ENCODE measurements at places on chromosomes 1 and 21.
A peak's percentile ranks its signal among the peaks of the same experiment; 100 is the strongest.

- DNase-seq, result no peak
Measured at GRCh38 chr1:111227434-111227833, at the start of gene CHI3L2. CHI3L2 (plus strand) TSS chr1:111227713; CDS start chr1:111227730, 17 bp downstream.

DNA sequence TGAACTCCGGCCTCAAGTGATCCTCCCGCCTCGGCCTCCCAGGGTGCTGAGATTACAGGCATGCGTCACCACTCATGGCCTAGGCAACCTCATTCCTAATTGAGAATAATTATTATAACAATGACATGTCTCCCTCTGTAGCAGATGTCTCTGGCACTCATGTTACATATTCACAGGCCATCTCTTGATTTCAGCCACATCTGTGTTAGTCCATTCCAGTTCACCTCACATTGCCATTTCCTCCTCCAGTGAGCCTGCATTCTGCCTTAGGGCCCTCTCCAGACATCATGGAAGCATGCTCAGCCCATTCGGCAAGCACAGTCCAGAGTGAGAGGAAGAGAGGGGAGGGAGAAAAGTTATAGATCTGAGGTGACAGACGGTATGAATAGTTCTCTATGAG lies 32.5 kb downstream of the CDKN2C start:
- no peak for DNase-seq

GRCh38 chr1:205970486-205970885 lies 27.2 kb upstream of the SLC26A9 start:
- DNase-seq, result no peak

GRCh38 chr1:212752934-212753497 lies 38.6 kb downstream of the NSL1 start:
- DNase-seq, result no peak

DNA sequence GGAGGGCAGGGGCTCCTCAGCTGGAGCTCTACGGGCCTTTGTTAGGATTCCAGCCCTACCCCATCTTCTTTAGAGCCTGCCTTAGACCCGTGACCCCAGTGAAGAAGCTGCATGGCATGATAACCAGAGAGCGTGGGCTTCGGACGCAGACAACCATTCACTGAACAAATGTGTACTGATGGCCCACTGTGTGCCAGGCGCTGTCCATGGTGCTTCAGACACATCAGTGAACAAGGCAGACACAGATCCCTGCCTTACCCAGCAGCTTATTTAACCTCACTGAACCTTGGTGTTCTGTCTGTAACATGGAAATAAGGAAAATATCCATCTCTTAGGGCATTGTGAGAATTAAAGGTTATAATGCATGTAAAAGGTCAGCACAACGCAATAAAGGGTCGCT lies 9.5 kb downstream of the CHIT1 start:
- DNase-seq, result no peak

GRCh38 chr21:38780879-38781278 lies 24.9 kb upstream of the ETS2 start:
- no peak for DNase-seq

DNA sequence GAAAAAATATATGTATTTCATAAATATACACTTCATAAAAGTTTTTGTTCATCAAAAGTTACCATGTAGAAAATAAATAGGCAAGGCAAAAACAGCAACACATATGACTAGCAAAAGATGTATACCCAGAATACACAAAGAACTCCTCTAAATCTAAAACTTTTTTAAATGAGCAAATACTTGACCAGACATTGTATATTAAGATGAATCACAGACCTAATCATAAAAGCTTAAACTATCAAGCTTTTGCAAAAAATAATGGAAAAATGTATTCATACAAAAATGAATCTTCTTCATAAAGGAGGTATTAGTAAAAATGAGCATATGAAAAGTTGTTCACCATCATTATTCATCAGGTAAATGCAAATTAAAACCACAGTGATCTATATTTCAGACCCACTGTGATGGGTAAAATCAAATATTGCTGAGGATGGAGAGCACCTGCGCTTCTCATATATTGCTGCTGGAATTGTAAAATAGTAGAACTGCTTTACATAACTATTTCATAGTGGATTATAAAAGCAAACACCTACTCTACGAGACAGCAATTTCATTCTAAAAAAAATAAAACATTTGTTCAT lies 78.3 kb upstream of the RGS1 start:
- DNase-seq, result no peak

- DNase-seq, result no peak
Measured at GRCh38 chr21:34203851-34204420, 130.6 kb downstream of the MRPS6 start.

- DNase-seq, result peak; percentile 84
Measured at GRCh38 chr1:1344655-1345361, 4.4 kb downstream of the DVL1 start.

GRCh38 chr21:42377211-42377950 lies 11.0 kb upstream of the TFF1 start:
- no peak for DNase-seq

DNA sequence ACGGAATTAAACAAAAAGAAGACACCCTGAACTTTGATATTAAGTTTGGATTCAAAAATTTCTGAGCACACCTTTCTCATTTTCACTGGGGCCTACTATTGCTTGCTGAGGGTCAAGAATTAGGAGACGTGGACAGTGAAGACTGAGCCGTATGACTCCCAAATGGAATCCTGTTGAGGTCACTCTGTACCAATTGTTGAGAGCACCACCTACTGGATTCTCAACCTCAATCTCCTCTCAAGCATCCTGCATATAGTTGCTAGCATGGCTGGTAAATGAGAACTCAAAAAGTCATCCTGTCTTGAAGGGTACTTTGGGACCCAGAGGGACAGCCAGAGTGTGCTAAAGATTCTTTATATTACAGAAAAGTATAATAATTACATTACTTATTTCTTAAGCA lies 20.2 kb upstream of the MTR start:
- DNase-seq, result no peak

DNA sequence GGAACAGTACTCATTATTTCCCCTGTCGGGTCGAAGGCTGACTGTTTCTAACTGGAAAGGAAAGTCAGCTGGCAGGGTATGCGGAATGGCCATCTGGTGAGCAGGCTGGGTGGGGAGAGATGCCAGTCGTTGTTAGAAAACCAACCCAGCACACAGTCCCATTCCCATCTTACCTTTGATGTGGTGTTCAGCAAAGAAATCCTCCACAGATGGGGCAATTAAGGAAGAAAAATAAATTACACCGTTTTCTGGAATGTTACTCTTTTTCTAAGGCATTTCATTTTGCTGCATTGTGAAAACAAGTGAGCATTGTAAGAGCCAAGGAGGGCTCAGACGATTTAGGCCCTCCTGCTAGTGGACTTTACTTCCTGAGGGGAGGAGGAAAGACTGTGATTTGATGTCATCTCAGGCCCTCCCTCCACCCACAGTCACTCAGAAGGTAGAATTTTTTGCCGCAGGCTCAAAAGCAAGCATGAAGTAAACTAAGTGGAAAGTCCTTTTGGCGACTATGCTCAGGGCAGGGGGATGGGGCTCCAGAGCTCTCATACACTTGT lies at the start of gene SLC16A4:
Gene SLC16A4 (minus strand): TSS at position 335 of the 554 bp plus-strand sequence. CDS start 1,703 bp downstream, outside the sequence.
- DNase-seq, result no peak

DNA sequence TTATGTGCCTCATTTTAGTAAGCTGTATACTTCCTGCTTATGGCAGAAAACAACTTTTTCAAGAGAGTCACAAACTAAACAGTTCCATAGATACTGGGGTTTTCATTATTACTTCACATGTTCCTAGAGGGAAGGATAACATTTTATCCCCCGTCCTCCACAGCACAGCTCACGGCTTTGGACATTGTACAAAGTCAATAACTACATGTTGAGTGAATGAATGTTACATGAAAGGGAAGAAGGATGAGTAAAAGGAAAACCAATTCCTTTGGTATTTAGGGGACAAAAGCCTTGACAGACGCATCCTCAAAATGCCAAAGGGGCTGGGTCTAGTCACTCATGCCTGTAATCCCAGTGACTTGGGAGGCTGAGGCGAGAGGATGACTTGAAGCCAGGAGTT lies 14.8 kb downstream of the PI4KB start:
- no peak for DNase-seq

- no peak for DNase-seq
Measured at GRCh38 chr1:21325231-21325718, 35.0 kb upstream of the ECE1 start.

GRCh38 chr1:32981003-32981901 lies 16.6 kb upstream of the RNF19B start:
- peak; percentile 89 for DNase-seq

- DNase-seq, result no peak
Measured at GRCh38 chr21:16983420-16983819, 529.4 kb upstream of the CXADR start.

DNA sequence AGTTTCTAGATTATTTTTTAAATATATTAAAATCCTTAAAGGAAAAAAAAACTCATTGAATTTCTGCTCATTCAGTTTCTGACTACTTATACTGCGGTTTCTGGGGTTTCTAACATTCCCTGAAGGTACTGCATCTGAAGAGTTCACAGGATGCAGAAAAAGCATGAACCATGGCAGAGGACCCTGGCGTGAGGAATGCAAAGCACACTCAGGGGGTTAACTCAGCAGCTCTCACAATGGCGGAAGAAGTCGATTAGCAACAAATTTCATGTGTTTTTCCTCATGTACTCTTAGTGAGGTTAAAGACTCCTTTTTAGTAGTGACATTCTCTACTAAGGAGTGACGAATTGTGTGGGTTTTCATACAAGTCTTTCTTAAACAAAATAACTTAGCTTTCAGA lies 975.6 kb downstream of the NCAM2 start:
- DNase-seq, result no peak

DNA sequence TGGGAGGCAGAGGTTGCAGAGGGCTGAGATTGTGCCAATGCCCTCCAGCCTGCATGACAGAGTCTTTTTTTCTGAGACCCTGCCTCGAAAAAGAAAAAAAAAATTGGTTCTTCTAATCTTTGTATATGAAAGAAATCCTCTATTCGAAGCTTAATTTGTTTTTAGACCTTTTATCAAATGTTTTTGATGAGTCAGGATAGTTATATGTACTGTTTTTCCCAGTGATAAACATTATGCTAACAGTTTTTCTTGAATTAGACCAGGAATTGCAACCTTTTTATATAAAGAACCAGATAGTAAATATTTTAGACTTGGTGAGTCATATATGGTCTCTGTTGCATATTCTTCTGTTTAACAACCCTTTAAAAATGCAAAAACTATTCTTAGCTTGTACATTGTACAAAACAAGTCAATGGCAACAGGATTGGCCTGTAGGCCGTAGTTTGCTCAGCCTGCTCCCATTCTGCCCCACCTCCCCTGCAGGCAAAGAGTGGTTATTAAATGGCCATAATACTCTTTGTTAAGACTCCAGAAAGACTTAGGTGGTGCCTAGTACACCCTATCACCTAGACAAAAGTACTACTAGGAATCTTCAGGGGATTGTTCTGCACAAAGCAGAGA lies 45.2 kb downstream of the LYST start:
- no peak for DNase-seq

DNA sequence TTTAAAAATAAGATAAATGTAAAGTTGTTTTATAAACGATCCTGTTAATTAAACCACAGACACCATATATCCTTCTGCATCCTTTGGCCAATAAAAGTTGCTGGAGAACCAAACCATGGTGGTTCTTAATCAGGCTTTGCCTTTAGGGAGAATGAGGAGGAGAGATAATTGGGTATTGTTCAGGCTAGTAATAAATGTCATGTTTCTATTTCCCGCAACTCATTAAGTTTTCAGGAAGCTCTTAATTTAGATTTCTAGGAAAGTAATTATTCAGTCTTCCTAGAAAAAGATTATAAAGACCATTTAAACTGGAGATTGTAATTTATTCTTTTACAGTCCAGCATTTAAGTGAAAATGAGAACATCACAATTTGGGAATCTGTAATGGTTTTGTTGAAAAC lies 34.5 kb downstream of the RAB4A start:
- DNase-seq, result no peak

DNA sequence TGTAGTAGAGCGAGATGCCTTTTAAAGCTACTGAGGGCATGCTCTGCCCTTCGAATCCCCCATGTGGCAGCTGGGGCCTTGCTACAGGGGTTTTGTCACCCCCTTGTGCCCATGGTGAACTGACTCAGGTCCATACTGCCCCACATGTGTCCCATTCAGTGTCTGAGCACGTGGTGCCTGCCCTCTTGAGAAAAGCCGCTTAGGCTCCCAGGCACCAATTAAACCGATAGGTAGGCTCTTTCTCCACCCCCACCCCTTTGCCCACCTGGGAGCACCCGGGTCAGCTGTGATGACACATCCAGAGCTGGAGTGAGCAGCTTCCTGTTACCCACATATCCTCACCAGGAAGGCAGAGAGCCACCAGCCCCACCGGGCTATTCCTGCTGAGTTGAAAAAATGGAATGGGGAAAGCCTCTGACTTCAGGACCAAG lies 30.5 kb downstream of the TMCC2 start:
- DNase-seq, result no peak

DNA sequence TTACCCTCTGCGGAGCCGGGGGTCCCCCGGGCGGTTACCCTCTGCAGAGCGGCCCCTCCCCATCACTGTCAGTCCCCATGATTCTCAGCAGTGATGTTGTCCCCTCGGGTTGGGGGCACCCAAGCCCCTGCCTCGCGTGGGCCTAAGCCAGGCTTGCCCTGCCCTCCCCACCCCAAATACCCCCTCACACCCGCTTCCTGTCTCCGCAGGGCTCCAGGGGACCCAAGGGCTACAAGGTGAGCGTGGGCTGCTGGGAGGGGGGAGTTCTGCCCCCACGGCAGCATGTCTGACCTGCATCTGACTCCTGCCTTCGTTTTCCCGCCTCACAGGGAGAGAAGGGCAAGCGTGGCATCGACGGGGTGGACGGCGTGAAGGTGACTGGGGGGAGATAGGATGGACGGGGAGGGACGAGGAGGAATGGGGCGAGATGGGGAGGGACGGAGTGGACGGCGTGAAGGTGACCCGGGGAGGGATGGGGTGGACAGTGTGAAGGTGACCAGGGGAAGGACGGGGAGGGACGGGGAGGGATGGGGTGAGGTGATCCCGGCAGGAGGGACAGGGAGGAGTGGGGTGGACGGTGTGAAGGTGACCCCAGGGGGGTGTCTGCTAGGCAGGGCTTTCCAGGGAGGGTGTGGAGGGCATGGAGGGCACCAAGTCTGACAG lies 8.6 kb downstream of the COL6A1 start:
- DNase-seq, result no peak

- DNase-seq, result peak; percentile 4
Measured at GRCh38 chr1:215113776-215114153, 31.2 kb downstream of the KCNK2 start.

DNA sequence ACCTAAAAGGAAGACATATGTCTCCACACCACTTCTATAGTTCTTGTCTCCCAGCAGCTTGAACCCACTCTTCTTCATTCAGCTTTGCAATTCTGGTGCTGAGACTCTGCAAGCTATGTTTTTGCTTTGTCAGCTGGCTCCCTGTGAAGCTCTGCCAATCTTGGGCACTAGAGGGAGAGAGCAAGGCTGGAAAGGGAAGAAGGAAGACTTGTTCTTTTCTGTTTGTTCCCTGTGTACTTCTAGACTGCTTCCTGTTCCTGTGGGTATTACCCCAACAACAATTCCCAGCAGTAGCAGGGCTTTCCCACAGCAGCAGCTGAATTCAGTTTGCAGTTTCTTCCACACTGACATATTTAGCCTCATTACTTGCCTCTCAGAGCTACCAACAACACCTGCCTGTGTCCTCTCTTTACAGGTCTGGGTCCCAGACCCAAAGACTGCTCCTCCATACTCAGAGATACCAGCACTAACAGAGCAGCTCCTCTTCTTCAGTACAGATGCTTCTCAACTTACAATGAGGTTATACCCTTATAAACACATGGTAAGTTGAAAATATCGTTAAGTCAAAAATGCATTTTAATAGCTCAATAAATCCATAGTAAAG lies 275.2 kb upstream of the NEGR1 start:
- DNase-seq, result no peak

GRCh38 chr1:54581621-54582035 lies 33.6 kb downstream of the ACOT11 start:
- DNase-seq, result no peak
